ENCODE measurements at places on chromosomes 4 and X. TPM values are rescaled to one million over a fixed set of nuclear protein-coding genes. Genes with fewer than 3 reads are reported as not detected.

UGT2A3 gene
- polyA plus RNA-seq: 0.30 TPM

CSN1S1 gene
- polyA plus RNA-seq: not detected

MSANTD1 gene
- 0.45 TPM for polyA plus RNA-seq

ARAF gene
- polyA plus RNA-seq: 42.2 TPM

RHOXF2B gene
- not detected for polyA plus RNA-seq

CXCL5 gene
- 0.54 TPM for polyA plus RNA-seq

SLC4A4 gene
- polyA plus RNA-seq: 8.3 TPM

TNMD gene
- polyA plus RNA-seq: 61.1 TPM

RPL36A gene
- polyA plus RNA-seq: 1,217 TPM

REPS2 gene
- 8.9 TPM for polyA plus RNA-seq

MAGEC3 gene
- 0.82 TPM for polyA plus RNA-seq

- DNase-seq: no peak
Measured at GRCh38 chr4:10050721-10051120, 29.4 kb upstream of the SLC2A9 start.

DNA sequence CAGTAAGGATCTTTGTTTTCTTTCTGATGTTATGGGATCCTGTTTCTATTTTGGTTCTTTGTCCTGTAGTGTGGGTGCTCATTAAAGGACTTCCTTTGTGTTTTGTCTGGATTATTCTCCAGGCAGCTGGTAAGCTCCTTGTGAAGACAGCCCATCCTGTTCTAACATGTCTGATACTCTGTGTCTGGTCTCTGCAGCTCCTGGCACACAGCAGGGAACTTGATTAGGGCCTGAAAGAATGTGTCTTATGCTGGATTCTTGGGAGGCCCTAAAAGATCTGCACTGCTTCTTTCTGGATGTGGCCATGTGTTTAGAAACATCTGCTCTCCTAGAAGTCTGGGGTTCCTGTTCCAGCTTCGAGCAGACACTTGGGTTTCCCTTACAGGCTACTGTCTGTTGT, 38.1 kb upstream of the ATXN3L start:
- no peak for DNase-seq

DNA sequence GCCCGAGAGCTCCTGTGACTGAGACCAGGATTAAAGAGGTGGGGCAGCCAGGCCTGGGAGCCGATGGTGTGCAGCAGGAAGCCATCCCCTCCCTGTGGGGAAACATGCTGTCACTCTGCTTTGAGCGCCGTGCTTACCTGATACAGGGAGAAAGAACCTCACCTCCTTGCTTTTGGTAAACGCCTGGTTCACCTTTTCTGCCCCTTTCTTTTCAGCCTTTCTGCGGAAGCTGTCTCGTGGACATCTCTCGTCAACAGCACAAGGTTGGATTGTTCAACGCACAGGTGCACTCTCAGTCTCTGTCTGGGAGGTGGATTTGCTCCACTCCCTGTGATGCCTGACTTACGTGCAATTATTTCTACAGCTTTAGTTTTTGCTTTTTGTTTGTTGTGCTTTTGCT, 12.0 kb downstream of the ZFYVE28 start:
- DNase-seq: no peak

GRCh38 chr4:115657991-115658650, 544.7 kb upstream of the NDST4 start:
- no peak for DNase-seq

DNA sequence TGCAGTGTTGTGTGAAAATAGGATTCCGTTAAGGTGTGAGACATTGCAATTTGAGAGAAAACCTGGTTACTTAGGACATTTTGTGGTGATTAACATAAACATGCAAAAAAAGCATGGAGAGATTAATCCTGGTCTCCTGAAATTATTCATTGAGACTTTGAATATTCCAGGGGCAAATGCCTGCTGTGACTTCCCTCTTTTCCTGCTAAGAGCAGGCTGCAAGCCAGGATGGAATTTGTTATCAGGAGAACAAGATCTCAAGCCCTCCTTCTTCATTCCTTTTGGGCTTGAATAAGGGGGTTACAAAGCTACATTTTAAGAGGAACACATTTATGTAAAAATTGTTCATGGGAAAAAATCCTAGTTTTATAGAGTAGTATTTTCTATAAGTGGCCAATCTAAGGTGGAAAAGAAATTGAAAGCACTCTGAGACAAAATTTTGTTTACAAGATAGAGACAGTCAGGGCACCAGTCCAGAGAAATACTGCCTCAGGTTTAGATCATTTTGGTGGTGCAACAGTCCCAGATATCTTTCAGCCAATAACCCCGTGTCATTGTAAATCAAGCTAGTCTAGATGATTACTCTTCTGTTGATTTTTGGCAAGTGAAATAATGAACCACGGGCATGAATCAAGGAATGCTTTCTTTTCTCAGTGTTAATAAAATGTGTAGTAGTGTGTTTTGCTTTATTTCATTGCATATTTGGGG, 1528.3 kb upstream of the AGA start:
- DNase-seq: no peak

GRCh38 chrX:71859637-71860036, 51.0 kb upstream of the NHSL2 start:
- no peak for DNase-seq

GRCh38 chr4:109803924-109804571, 2.2 kb upstream of the CFI start:
- DNase-seq: no peak

GRCh38 chrX:133726211-133726630, 259.2 kb downstream of the GPC3 start:
- no peak for DNase-seq

DNA sequence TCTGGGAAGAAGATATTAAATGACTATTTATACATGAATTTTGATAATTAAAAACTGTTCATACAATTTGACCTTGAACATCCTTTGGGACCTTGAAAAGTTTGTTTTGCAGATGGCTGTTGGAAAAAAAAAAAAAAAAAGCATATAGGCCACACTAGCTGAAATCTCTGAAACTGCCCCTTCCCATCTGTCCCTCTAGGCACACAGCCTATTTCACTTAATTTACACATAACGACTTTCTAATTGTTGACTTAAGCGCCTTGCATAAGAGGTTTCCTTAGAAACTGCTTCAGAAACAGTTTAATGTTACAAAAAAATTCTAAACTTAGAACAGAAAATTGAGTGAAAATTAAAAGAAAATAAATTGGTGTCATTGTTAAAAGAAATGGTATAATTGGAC, 131.0 kb downstream of the COX18 start:
- no peak for DNase-seq

- DNase-seq: peak; percentile 1
Measured at GRCh38 chr4:176436293-176436973, 116.7 kb downstream of the SPCS3 start.

DNA sequence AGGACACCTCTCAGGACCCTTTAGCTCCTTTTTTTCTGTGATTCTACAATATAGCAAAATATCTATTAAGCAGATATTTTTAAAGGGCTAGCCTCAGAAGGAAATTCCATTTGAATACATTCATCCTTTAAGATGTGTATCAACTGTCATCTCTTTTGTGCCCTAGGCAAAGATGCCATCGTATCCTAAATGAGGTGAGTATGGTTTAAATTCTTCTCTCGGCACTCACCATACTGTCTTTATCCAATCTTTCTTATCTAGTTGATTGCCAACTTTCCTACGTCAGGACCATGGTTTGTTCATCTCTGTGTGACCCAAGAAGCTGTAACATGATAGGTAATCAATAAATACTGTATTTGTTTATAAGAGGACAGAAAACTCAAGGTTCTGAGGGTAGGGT, 176.0 kb downstream of the LDB2 start:
- no peak for DNase-seq

DNA sequence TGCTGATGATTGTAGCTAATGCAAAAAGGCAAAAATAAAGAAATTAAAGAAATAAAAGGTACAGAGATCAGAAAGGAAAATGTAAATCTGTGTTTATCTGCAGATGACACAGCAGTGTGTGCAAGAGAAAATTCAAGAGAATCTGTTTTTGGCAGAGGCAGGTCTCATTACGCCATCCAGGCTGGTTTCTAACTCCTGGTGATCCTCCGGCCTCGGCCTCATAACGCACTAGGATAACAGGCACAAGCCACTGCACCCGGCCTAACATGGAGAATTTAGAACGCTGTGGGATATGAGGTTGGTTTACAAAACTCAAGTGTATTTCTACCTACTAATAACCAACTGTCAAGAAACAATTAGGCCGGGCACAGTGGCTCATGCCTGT, 29.4 kb downstream of the CTBP1 start:
- DNase-seq: no peak

DNA sequence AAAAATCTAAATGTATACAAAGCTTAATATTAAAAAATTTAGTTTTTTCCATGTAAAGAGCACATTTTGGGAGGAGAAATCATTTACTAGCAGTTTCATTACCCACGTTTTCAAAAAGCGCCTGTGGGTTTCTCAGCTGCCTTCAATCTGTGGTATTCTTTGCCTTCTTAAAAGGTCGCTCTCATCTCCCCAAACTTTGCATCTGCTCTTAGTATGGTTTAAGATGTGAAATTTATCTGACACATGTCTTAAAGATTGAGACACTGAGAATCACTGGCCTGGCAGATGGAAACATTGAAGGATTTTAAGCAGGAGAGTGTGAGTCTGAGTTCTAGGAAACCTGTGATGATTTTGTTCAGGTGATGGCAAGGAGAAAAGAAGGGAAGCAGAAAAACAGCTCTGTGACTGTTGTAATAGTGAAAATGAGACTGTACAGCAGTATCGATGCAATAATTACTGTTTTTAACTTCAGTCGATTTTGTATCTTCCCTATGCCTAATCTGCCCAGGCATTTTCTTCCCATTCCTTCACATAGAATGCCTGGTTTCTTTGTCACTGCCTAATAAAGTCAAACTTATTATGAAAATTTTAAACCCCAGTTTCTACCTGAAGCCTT, 75.9 kb downstream of the PAQR3 start:
- DNase-seq: no peak

DNA sequence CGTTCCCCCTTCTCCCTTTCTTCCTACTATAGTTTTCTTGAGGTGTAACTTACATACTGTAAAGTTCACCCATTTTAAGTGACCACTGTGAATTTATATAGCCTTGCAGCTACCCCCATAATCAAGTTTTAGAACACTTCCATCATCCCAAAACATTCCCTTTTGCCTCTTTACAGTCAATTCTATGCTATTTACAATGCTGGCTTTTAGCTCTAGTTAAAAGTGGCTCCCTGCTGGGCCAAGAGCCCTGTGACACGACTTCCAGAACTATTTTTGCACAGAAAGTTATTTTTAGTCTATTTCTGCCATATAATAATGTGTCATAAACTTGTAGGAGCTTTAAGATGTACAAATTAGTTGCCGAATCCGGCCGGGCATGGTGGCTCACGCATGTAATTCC, 26.9 kb downstream of the MAP7D2 start:
- no peak for DNase-seq

- no peak for DNase-seq
Measured at GRCh38 chr4:122701061-122701460, 31.4 kb upstream of the BBS12 start.

DNA sequence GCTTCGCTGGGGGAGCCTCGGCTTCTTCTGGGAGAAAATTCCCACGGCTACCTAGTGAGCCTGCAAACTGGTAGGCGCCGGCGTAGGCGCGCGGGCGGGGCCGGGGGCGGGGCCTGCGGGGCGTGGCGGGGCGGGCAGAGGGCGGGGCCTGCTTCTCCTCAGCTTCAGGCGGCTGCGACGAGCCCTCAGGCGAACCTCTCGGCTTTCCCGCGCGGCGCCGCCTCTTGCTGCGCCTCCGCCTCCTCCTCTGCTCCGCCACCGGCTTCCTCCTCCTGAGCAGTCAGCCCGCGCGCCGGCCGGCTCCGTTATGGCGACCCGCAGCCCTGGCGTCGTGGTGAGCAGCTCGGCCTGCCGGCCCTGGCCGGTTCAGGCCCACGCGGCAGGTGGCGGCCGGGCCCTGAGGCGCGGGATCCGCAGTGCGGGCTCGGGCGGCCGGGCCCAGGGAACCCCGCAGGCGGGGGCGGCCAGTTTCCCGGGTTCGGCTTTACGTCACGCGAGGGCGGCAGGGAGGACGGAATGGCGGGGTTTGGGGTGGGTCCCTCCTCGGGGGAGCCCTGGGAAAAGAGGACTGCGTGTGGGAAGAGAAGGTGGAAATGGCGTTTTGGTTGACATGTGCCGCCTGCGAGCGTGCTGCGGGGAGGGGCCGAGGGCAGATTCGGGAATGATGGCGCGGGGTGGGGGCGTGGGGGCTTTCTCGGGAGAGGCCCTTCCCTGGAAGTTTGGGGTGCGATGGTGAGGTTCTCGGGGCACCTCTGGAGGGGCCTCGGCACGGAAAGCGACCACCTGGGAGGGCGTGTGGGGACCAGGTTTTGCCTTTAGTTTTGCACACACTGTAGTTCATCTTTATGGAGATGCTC, at the start of gene HPRT1:
TSS of gene HPRT1 (plus strand) at position 161 of the 857 bp plus-strand sequence. CDS start at position 308, 147 bp downstream.
- peak; percentile 68 for DNase-seq

- no peak for DNase-seq
Measured at GRCh38 chr4:113524505-113525186, 236.9 kb downstream of the CAMK2D start.

DNA sequence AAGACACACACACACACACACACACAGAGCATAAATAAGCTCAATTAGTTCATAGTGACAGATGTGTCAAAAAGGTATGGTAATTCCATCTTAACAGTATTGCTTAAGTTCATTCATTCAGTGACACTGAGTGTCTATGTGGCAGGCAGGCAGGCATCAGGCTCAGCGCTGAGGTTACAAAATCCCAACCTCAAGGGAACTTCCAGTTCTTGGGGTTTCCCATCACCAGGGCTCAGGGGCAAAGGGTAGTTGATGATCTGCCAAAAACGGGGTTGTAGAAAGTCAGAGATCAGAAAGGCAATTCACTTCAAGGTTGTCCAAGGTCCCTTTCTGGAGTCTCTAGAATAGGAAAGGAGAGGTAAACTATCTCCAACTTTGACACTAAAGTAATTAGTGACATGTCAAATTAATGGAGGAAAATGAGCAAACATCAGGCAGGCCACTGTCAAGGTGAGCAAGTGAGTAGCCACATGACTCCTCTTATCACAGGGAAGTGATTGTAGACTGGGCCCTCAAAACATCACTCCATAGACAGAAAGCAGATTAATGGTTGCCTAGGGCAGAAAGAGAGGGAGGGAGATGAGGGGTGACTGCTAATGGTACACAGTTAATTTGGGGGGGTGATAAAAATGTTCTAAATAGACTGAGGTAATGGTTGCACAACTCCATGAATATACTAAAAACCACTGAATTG, 41.8 kb downstream of the GPC4 start:
- DNase-seq: no peak

- no peak for DNase-seq
Measured at GRCh38 chr4:101527188-101527587, 179.9 kb upstream of the PPP3CA start.

- DNase-seq: peak; percentile 34
Measured at GRCh38 chr4:16225167-16225862, 956 bp downstream of the TAPT1 start.

- no peak for DNase-seq
Measured at GRCh38 chr4:73862322-73862721, 6.9 kb upstream of the CXCL1 start.

GRCh38 chr4:3476341-3476747, 13.2 kb downstream of the DOK7 start:
- DNase-seq: no peak

- no peak for DNase-seq
Measured at GRCh38 chr4:3401436-3402171, 40.2 kb upstream of the HGFAC start.

Data from muscle of back (tissue), 13 donors.